ENCODE measurements at places on chromosomes 2 and 18. TPM values are rescaled to one million over a fixed set of nuclear protein-coding genes. Genes with fewer than 3 reads are reported as not detected.

The ZBTB7C gene
- total RNA-seq, result 0.06 TPM

The SATB2 gene
- 5.0 TPM for total RNA-seq

The WDR43 gene
- 57.3 TPM for total RNA-seq

The FAM168B gene
- 145 TPM for total RNA-seq

The DLX1 gene
- not detected for total RNA-seq

The SRD5A2 gene
- not detected for total RNA-seq

The RTP5 gene
- total RNA-seq, result not detected

The IL36RN gene
- total RNA-seq, result not detected

The FOXD4L1 gene
- not detected for total RNA-seq

The COX7A2L gene
- 147 TPM for total RNA-seq

The CROCC2 gene
- not detected for total RNA-seq

The GKN1 gene
- total RNA-seq, result not detected

The GKN2 gene
- total RNA-seq, result not detected

The G6PC2 gene
- total RNA-seq, result not detected

The DPYSL5 gene
- total RNA-seq, result not detected

The STPG4 gene
- total RNA-seq, result not detected

The IL1A gene
- total RNA-seq, result 4.5 TPM

Data from glomerular endothelial cell (primary cell).